ENCODE measurements at places on chromosomes 16 and 17. TPM values are rescaled to one million over a fixed set of nuclear protein-coding genes. Genes with fewer than 3 reads are reported as not detected.

The SCGB1C2 gene
- not detected for total RNA-seq

The KCNJ16 gene
- not detected for total RNA-seq

The GSG1L gene
- 0.19 TPM for total RNA-seq

The CACNG3 gene
- not detected for total RNA-seq

The TM4SF5 gene
- not detected for total RNA-seq

The ERBB2 gene
- total RNA-seq, result 68.7 TPM

- DNase-seq, result no peak
These were observed 23.1 kb upstream of the MMD start for GRCh38 chr17:55444471-55445441.

DNA sequence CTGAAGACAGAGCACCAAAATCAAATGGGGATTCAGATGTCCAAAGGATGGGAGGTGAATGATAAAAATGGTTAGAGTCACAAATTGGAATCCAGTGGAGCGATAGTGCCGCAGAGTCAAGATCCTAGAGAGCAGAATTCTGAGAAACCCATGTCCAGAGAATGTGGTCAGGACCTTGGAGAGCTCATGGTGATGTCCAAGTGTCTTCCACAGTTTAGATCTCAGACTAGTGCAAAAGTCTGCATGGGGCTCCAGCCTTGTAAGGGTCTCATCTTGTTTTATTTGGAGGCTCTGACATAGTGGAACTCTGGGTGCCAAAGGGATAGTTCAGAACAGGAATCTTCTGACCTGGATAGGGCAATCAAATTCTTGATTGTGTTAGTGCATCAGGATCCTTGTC is 245.9 kb upstream of the HSBP1 start:
- DNase-seq, result no peak

DNA sequence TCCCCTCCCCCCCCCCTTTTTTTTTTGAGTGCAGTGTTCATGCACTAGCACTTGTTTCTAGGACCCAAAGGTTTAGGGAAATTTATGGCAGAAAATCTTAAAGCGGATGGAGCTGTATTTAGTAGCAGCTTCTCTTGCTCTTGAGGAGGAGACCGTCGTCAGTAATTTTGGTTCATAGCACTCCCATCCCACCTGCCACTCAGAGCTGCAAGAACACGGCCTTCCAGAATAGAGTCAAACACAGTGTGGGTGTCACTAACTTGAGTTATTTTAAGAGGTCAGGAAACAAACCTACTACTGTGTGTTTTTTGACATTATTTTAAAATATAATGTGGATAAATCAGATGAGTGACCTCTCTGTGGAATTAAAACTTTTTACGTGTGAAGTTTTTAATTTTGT is 37.3 kb downstream of the SEC14L1 start:
- DNase-seq, result no peak

GRCh38 chr16:77297996-77298395 is 98.8 kb downstream of the SYCE1L start:
- DNase-seq, result no peak

GRCh38 chr16:12724226-12724625 is 79.5 kb downstream of the CPPED1 start:
- no peak for DNase-seq

DNA sequence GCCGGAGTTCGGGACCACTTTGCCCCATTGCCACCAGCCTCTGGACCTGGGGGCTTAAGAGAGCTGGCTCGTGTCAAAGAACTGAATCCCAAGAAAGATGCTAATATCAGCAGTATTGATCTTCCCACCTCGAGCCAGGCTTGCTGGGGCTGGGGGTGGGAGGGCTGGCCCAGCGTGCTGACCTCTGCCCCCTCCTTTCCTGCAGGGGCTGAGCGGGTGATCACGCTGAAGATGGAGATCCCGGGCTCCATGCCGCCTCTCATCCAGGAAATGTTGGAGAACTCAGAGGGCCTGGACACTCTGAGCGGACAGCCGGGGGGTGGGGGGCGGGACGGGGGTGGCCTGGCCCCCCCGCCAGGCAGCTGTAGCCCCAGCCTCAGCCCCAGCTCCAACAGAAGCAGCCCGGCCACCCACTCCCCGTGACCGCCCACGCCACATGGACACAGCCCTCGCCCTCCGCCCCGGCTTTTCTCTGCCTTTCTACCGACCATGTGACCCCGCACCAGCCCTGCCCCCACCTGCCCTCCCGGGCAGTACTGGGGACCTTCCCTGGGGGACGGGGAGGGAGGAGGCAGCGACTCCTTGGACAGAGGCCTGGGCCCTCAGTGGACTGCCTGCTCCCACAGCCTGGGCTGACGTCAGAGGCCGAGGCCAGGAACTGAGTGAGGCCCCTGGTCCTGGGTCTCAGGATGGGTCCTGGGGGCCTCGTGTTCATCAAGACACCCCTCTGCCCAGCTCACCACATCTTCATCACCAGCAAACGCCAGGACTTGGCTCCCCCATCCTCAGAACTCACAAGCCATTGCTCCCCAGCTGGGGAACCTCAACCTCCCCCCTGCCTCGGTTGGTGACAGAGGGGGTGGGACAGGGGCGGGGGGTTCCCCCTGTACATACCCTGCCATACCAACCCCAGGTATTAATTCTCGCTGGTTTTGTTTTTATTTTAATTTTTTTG is 8.5 kb downstream of the GJD3 start:
- peak; percentile 80 for DNase-seq

- DNase-seq, result no peak
These were observed 18.1 kb downstream of the TNFRSF13B start for GRCh38 chr17:16953841-16954240.

GRCh38 chr17:7084088-7084487 is 4.0 kb upstream of the CLEC10A start:
- no peak for DNase-seq

DNA sequence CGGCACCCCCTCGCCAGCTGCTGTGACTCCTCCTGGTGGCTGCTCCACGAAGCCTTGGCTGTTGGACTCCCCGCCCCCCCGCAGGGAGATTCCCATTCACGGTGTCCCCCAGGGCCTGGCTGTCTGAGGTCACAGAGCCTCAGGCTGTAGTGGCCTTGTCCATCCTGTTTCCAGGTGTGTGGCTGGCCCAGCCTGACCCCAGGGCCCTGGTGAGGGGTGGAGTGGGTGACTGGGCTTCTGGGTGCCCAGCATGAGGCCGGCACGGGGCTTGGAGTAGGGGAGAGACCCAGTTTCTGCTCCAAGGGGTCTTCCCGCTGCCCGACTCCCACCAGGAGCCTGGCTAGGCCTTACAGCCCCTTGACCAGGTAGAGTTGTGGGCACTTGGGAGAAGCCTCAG is 10.4 kb downstream of the PRSS27 start:
- no peak for DNase-seq

- DNase-seq, result no peak
These were observed 399.1 kb upstream of the CDH5 start for GRCh38 chr16:65967376-65967775.

GRCh38 chr17:21100636-21101035 is 26.1 kb upstream of the DHRS7B start:
- no peak for DNase-seq

All from Right ventricle myocardium inferior (tissue), 1 donor.